ENCODE measurements at places on chromosomes 1 and 21. TPM values are rescaled to one million over a fixed set of nuclear protein-coding genes. Genes with fewer than 3 reads are reported as not detected.

The PPIAL4G gene
- 0.19 TPM for total RNA-seq

The WNT2B gene
- total RNA-seq: 6.6 TPM

The SEC16B gene
- 2.4 TPM for total RNA-seq

The MTF2 gene
- 22.5 TPM for total RNA-seq

The BRDT gene
- not detected for total RNA-seq

The KRTAP19-3 gene
- total RNA-seq: not detected

The FAM163A gene
- 0.31 TPM for total RNA-seq

DNA sequence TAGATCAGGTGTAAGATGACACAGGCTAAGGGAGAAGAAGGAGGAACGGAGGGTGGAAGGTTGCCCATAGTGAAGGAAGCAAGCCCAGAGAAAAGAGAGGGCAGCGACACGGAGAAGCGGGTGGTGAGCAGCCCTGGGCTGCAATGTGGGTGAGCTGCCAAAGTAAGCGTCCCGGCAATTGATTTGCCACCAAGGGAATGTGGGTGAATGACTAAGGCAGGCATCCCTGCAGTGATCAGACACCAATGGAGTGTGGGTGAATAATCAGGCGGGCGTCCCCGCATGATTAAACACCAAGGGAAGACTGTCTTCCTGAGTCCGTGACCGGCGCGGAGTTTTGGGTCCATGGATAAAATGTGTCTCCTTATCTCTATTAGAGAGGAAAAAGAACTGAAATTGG lies 79.6 kb downstream of the UCHL5 start:
- no peak for DNase-seq

DNA sequence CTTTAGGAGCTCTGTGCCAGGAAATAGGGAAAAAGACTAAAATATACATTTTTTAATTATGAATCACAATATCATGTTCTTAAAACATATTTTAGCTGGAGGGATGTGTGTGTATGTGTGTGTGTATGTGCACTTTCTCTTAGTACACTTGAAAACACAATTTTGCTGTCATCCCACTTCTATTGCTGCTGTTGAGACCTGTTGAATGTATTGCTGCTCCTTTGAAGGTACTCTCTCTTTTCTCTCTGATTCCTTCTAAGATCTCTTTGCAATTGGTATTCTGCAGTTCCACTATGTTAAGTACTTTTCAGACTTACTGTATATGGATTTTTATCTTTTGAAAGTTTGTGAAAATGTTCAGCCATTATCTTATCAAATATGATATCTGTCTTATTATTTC lies 43.5 kb upstream of the COG2 start:
- DNase-seq: no peak

GRCh38 chr21:45378258-45378966 lies 26.6 kb upstream of the COL18A1 start:
- DNase-seq: no peak

DNA sequence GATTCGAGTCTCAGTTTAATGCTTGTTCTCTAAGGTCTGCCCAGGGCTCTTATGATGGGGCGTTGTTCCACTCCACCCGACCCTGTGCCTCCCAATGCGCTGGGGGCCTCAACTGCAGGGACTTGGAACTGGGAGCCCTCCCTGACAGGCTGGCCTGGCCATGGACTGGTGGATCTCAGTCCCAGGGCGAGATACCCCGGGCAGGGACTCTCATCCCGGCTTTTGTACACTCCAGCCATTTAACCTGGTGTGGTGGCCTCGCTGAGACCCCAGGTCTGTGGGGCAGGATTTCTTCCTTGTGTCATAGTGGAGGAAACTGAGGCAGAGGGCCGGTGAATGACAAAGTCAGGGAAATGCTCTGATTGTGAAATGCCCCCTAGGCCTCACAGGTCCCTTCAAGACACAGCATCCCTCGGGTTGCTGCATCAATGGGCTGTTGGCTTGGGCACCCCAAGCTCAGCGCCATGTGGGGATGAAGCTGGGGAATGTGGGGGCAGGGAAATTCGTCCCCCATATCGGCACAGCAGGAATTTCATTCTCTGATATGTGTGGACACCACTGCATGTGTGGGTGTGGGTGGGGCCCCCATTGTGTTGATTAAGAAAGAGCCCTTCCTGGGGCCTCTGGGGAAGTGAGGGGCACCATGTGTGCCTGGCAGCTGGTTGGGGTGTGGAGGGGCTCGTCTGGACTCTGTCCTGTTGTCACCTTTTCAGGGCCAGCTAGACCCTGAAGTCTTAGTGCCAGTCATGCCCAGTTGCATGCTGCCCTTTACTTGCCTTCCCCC lies 19.9 kb upstream of the ZNF678 start:
- no peak for DNase-seq

GRCh38 chr1:155003227-155003765 lies 694 bp downstream of the ZBTB7B start:
- peak; percentile 55 for DNase-seq

- DNase-seq: peak; percentile 67
Observed at GRCh38 chr1:92483610-92484471, 2.9 kb downstream of the GFI1 start.

DNA sequence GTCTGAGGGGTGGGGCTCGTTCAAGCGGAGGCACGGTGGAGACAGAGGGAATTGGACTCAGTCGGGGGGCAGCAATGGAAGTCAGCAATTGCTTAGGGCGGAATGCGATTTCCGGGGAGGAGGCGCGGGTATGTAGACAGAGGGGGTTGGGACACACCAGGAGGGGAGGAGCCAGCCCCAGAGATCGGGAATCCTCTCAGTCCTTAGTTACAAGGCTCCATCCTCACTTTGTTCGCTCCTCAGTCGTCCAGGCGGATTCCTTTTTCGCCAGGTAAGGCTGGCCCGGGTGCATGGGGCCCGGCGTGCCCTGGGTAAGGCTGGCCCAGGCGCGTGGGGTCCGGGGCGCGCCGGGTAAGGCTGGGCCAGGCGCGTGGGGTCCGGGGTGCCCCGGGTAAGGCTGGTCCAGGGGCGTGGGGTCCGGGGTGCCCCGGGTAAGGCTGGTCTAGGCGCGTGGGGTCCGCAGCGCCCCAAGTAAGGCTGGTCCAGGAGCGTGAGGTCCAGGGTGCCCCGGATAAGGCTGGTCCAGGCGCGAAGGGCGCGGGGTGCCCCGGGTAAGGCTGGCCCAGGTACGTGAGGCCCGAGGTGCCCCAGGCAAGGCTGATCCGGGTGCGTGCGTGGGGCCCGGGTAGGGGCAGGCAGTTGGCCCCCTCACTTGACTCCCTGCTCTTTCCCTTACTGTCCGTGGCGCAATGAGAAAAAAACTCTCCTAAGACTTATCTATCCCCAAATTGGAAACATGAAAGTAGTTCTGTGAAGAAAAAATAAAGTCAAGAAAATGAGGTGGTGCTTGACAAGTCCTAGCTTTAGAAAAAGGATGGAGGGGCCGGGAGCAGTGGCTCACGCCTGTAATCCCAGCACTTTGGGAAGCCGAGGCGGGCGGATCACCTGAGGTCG lies at the start of gene L1TD1:
TSS of gene L1TD1 (plus strand) at position 199 of the 894 bp plus-strand sequence. CDS start 11,780 bp downstream, outside the sequence.
- peak; percentile 75 for DNase-seq

GRCh38 chr1:174761901-174762585 lies 237.7 kb upstream of the CACYBP start:
- no peak for DNase-seq

DNA sequence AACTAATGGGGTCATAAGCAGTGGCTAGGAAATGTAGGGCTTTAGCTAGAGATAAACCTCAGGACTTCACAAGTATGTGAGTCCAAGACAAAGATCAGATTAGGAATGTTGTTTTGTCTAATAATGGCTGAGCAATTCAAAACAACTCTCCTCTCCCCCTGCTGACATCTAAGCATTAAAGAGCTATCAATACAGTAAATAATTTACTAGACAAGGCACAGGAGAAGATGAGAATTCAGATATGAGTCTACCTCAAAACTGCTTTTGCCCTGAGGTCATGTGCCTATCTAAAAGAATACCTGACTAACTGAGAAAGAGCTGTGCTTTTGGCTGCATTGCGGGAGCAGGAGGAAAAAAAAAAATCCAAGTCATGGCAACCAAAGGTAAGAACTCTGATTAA lies 86.8 kb downstream of the SPATA17 start:
- DNase-seq: no peak

DNA sequence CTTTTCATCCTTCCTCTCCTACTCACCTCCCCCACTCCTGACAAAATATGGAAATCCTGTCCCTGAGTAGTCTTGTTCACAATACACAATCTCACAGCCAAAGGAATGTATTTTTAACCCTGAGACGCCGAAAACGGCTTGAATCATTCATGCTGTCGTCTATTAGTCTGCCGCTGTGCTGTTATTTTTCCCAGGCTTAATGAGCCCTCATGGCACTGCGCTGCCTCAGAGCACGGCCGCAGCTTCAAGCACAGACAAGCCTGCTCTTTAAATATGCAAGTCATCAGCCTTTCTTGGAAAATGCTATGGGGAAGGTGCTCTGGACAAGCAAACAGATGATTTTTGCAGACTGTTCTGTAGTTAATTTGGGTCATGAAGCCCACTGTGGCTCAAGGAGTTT lies 302.7 kb downstream of the DISC1 start:
- no peak for DNase-seq

DNA sequence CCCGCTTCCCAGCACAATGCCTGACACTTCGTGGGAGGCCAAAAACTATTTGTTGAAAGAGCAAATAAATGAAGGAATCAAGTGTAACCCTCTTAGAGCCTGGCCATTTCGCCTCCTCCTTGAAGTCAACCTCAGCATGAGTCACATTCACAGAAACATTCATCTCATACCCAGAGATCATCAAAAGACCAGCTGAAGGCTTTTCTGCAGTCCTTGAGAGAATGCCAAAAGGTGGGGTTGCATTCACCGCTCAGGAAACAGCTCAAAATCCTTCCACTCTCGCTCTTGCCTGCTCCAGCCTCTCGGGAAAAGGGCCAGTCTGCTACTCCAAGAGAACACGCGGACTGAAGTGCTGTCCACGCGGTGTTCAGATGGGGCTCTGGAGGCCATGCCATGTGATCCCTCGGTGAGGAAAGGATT lies 90.0 kb downstream of the VWA5B1 start:
- no peak for DNase-seq

DNA sequence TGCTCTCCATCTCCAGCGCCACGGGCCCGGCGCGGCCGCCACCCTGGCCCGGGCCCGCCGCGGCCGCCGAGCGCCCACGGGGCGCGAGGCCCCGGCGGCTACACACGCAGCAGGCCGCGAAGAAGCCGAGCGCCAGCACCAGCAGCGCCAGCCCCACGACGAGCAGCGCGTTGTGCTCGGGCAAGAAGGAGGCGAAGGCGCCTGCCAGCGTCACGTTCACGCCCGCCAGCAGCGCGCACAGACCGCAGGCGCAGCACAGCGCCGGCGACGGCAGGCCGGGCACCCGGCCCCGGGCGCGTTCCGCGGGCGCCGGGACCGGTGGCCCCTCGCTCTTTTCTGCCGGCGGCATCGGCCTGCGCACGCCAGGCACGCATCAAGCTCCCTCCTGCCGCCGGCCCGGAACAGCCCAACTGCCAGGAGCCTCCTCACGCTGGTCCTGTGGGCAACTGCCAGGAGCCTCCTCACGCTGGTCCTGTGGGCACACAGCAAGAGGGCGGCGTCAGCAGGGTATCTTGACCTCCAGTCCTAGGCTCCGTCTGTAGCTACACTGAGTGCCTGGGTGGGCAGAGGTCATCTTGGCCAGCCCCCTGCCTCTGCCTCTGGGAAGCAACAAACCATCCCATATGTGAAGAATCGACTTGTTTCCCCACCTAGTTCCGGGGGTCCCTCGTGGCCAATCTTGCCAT lies 18.1 kb downstream of the KNCN start:
- no peak for DNase-seq

GRCh38 chr21:29849735-29850176 lies 90.0 kb downstream of the GRIK1 start:
- DNase-seq: no peak

DNA sequence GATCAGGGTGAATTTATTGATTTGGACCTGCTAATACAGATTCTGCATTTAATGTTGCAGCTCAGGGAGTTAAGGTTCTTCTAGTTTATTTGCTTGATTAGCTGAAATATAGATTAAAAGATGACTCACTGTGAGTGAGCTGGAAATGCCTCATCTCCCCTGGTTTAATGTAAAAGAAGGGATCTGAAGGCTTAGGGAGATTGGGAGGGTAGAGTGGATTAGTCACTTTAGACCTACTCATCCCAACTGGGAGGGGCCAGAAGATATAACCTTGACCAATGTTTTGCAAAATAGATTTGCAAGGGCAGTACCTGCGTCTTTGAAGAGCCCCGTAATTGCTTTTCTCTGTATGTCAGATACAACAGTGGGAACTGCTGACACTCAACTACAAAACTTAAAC lies 922.8 kb upstream of the ADGRL4 start:
- DNase-seq: no peak

- no peak for DNase-seq
Observed at GRCh38 chr1:86303041-86303690, 93.0 kb downstream of the ODF2L start.

DNA sequence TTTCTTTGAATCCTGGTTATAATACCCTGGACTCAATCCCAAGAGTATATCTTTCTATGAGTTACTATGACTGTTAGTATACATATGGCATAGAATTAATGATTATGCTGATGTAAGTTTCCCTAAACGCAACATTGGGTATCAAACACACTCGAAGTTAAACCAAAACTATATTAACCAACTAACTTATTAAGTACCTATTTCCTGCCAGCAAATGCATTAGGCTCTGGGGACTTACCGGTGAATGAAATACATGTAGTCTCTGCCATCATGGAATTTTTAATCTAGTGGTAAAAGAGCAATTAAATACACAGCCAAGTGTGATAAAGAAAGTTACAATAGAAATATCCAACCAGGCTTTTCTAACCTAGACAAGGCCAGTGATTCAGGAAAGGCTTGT lies 193.6 kb upstream of the ADGRL2 start:
- DNase-seq: no peak

DNA sequence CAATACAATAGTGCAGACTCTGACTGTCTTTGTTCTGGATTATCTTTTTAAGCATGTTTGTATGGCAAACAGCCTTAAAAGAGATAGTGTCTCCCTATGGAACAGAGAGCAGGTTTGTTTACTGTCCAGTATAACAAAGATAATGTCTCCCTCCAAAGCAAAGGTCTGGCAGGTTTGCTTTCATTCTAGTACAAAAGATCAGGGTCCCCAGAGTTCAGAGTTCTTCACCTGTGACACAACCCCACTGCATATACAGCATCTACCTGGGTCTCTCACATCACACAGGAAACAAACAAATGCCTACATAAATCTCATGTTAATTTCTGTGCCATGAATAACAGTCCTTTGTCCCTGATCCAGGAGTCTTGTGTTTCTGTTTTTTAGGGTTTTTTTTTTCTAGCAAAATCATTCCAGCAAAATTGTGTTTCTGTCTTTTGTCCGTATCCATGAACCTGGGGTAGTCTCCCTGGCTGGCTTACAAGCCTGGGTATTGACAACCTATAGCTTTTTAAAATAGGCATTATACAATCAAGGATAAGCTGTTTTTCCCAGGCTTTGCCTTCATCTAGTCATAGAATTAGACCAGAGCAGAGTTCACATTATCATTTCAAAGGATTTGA lies 89.4 kb upstream of the PTBP2 start:
- no peak for DNase-seq

DNA sequence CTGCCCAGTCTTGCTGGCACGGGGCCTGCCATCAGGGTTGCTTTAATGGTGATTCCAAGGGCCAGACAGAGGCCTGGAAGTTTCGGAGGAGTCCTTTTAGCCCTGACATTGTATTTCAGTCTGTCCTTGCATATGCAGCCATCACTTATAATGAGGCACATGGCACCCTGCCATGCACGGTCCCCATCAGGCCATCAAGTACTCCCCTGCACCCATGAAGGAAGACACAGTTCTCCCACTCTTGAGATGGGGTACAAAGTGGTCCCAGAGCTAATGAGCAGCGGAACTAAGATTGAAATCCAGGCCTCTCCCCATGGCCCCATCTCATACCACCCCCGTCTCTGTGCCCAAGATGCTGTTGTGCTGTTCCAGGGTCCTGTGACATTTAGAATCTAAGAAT lies 596.6 kb downstream of the PTPRU start:
- DNase-seq: no peak

Measured in mucosa of descending colon (tissue), 3 donors.